HuH-7.5 (cell line): ENCODE measurements at places on chromosomes 5 and 9.
A peak's percentile ranks its signal among the peaks of the same experiment; 100 is the strongest.

DNA sequence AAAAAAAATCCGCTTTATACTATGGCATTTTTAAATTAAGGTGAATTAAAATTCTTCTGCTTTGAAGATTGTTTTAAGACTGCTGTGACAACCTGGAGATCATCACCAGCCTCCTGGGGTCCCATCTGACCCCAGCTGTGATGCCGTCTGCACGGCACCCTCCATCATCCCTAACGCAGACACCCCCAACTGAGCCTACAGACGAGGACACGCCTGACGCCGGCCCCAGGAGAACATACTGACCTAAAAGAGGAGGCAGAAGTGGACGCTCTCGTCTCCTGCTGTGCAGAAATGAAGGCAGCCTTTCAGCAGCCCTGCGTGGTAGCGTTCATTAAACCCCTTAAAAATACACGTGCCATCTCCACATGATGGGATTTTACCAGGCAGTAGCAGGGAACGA, 125.6 kb upstream of the PPP1R26 start:
- DNase-seq, result no peak

DNA sequence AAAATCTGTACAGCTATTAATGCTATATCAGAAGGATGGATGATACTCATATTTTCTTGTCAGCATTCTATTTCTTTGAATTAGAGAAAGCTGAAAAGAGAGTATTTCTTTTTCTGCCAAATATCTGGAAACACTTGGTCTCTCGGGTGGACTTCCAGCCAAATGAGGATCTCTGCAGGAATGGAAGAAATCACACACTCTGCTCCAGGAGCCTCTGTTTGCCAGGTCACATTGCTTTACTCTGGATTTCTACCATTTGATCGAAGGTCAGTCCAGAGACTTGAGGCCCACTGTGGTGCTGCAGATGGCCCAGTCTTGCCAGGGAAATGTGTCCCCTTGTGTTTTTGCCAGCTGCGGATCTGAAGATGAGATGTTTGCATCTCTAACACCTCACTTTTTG, 154.1 kb downstream of the PCSK1 start:
- DNase-seq, result no peak

DNA sequence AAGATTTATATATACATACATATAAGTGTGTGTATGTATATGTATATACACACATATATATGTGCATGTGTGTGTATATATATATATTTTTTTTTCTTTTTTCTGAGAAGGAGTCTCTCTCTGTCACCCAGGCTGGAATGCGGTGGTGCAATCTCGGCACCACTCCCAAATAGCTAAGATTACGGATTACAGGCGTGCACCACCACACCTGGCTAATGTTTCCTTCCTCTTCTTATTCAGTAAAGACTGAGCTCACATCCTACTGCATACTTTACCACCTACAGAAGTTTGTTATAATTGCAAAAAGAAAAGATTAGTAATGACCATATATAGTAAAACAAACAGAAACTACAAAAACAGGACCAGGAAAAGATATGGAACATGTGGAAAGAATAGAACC, 23.1 kb upstream of the ZNF354B start:
- no peak for DNase-seq

- DNase-seq, result no peak
These were observed 12.8 kb upstream of the SLC9A3 start for GRCh38 chr5:537098-537497.

- DNase-seq, result no peak
These were observed 54.0 kb downstream of the CTNNA1 start for GRCh38 chr5:138807182-138807581.

DNA sequence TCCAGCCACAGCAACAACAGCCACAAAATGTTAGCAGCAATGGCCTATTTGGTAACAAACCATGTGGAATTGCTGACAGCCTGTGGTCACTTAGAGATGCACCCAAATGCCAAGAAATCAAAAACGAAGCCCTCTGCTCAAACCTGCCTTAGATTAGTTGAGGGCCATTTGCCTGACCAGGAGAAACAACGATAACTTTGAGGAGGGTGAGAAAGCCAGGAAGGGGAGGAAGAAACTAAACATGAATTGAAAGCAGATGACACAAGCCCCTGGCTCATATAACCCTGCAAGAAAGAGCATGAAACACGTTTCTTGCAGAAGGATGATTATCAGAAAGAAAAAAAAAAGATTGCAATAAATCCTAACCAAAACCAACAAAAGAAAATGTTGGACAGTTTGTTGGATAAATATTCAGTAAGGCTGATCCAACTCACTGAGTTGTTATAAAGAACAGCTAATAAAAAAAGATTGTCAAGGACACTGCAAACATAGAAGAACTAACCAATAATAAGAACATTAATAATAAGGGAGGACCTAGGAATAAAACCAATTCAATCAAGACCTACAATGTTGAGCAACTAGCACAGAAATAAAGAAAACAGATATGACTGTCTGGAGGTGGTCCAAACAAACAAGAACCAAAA, 140.5 kb upstream of the SLC30A5 start:
- DNase-seq, result no peak

GRCh38 chr5:42756606-42757601, at the start of gene CCDC152:
Gene CCDC152, plus strand, starts transcription at chr5:42756818. Its CDS starts 2,304 bp downstream, at chr5:42759122.
- DNase-seq, result no peak

DNA sequence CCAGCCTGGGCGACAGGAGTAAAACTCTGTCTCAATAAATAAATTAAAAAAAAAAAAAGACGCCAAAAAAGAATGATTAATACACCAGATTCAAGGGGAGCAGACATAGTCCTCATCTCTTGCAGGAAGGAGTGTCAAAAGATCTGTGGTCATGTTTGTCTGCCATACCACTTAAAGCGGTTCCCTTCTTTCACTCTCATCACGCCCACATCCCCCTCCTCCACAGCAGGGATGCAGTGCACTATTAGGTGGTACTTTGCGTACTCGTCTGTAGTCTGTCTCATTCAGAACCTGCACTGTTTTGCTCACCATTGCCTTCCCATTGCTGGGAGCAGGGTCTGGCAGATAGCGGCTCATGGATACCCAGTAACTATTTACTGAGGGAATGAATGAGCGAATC, 11.2 kb downstream of the CDHR2 start:
- no peak for DNase-seq

GRCh38 chr9:84079994-84080393, 99.4 kb downstream of the RMI1 start:
- DNase-seq, result no peak

- no peak for DNase-seq
These were observed 436.2 kb downstream of the GABRG2 start for GRCh38 chr5:162503796-162504195.

DNA sequence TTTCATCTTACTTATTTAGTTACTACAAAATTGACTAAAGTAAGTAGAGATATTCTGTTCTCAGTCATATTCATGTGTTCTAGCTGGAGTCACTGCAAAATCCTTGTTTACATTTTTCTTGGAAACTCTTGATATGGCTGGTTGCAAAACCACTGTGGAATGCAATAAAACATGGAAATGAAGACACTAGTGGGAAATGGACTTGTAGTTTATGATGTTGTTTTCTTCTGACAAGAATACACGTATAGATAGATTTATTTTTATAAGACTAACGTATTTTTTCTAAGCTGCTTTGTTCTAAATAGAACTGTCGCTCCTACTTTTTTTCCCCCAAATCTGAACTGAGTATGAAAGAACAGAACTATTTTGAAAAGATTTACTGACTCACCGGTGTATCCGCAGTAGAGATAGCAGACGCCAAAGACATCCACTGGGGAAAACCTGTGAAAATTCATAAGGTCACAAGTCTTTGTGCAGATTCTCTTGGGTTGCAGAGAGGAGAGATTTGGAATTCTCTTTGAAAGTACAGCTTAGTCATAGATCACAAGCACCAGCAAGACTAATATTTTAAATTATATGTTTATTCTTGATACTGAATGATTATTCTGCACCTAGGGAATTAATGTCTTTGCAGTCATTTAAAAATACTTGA, 119.6 kb upstream of the TAF11L2 start:
- DNase-seq, result no peak

GRCh38 chr9:82600536-82601292, 462.2 kb downstream of the RASEF start:
- DNase-seq, result no peak

DNA sequence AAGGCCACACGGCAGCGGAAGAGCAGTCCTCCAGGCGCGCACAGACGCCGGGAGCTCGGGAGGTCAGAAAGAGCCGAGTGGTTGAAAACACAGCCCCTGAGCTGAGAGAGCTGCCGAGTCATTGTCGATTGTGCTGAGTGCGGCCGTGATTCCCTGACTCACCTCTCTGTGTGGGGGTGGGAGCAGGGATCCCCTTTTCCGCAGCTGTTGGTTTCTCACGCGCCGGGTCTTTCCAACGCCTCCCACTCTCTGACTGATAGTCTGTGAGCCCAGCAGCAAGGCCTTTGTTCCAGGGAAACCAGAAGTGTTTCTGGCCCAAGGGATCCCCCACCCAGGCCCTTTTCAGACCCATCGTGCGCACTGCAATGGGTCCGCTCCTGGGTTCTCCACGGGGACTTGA, 97.3 kb downstream of the MRPL36 start:
- no peak for DNase-seq

- DNase-seq, result no peak
These were observed 7.5 kb upstream of the CARTPT start for GRCh38 chr5:71711610-71712009.

DNA sequence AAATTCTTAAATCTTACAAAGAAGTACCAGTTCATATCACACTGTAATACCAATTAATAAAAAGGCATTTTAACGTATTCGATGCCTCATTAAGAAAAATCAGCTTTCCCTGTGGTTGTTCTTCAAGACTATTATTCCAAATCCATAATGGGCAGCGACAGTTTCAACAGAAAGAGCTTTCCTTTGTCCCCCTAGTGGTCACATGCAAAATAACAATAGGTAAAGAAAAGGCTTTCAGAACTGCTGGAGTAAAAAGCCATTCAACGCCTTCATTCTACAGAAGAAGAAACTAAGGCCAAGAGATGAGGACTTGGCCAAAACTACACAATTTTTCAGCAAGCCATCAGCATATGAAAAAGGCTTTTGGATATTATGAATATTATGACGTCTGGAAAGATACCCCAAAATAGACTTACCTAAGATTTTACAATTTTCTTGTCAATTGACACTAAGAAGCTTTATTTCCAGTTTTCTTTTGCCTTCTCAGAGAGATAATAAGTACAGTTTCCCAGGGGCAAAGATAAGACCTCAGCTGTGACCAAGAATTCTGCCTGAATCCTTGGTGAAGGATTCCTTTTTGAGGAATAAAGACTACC, 6.7 kb upstream of the CDH6 start:
- DNase-seq, result no peak

- DNase-seq, result no peak
These were observed 101.3 kb downstream of the SH3TC2 start for GRCh38 chr5:148961261-148962199.

GRCh38 chr5:12023614-12024241, 119.5 kb upstream of the CTNND2 start:
- DNase-seq, result peak; percentile 8

DNA sequence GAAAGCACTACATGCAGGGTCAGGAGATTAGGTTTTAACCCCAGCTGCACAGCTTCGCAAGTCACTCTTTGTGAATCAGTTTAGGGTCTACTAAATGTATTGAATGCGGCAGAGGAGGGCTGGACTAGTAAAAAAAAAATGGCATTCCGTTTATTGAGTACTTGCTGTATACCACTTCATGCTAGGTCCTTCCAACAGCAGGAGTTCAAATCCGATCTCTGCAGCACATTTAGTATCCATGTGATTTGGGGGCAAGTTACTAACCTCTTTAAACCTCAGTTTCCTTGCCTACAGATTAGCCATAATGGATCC, 204.4 kb downstream of the SNCAIP start:
- DNase-seq, result no peak

DNA sequence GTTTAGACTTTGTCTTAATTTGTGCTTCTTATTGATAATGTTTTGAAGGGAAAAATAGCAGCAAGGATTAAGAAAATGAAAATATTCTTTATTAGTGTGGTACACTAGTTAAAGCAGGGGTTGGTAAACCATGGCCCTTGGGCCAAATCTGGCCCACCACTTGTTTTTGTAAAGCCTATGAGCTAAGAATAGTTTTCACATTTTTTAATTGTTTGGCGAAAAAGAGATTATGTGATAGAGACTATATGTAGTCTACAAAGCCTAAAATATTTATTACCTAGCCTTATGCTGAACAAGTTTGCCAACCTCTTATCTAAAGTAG, 57.2 kb downstream of the KCNN2 start:
- no peak for DNase-seq

- DNase-seq, result no peak
These were observed 60.6 kb downstream of the GRIN3A start for GRCh38 chr9:101677861-101678260.

DNA sequence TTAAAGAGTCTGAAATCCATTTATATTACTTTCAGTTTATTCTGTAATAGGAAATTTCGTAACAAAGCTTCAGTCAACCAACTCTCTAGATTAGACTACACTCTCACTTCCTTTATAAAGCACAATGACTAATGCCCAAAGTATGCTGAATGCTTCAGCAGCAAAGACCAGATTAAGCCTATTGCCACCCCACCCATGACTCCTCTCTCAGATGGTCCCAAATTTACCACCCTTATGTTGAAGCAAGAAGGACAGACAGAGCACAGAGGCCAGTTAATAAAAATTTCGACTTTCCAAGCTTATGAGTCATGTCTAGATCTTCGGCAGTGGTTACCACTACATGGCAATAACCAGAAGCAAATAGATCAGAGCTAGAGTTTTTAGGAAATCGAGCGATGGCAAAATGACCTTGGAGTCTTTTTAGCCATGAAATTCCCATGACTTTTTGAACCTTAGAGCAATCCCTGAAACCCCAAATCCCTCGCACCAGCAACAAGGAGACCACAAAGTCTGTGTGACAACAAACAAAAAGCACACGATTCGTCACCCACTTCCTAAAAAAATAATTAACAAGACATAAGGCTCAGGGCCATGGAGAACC, 287.8 kb upstream of the RASA1 start:
- no peak for DNase-seq

DNA sequence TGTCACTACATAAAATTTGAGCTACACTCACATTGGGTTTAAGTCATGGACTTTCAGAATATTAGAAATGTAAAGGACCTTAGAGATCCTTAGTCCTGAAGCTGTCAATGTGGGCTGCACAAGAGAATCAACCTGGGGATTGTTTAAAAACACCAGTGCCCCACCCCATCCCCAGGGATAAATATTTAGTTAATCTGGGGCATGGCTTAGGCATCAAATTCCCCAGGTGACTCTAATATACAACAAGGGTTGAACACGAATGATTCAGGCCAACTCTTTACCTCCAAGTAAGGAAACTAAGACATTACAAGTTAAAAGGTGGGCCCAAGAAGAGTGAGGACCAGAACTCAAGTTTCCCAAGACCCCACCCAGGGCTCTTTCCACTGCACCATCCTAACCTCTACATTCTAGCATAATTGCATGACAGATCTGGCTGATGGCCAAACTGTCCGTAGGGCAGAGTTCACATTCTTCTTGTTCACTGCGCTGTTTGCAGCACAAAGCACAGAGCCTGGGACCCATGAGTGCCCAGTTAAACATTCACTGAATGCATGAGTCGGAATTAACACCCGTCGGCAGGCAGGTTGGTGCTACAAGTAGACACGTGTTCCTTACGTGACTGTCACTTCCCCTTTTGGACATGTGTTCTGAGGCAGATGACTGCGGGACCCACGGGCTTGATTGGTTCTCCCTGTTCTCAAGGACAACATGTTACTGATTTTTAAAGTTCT, 25.2 kb downstream of the CYFIP2 start:
- peak; percentile 56 for DNase-seq
